NCI-H1436 treated with DMSO at 0.1 percent for 48 hours (cell line): ENCODE measurements at places on chromosomes 2 and 18.

DNA sequence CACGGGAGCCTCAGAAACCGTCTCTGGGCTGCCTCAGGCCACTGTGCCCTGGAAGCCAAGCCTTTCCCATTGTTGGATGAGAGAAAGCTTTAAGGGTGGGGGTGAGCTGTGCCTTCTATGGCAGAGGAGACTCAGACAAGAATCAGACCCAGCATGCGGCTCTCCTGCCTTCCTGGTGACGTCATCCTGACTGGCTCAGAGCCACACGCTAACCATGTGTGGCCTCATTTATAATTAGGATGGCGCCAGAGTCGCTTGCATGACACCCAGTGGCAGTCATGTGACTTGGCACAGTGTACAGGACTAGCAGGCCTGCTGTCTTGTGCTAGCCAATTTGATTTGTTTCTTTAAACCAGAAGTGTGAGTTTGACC is 99.1 kb downstream of the SH3BP4 start:
- DNase-seq, result peak; percentile 83

GRCh38 chr18:23723121-23723520 is 33.9 kb downstream of the LAMA3 start:
- DNase-seq, result no peak

- no peak for DNase-seq
Observed at GRCh38 chr2:236904389-236905263, 181.1 kb upstream of the COPS8 start.

- no peak for DNase-seq
Observed at GRCh38 chr2:181196401-181196800, 216.0 kb downstream of the UBE2E3 start.

GRCh38 chr2:213490087-213490486 is 205.8 kb downstream of the SPAG16 start:
- peak; percentile 25 for DNase-seq

- no peak for DNase-seq
Observed at GRCh38 chr2:61493523-61493942, 22.6 kb upstream of the USP34 start.

GRCh38 chr18:57533006-57533867 is 53.3 kb downstream of the FECH start:
- DNase-seq, result no peak

- DNase-seq, result no peak
Observed at GRCh38 chr2:2765176-2765800, 434.2 kb upstream of the MYT1L start.

DNA sequence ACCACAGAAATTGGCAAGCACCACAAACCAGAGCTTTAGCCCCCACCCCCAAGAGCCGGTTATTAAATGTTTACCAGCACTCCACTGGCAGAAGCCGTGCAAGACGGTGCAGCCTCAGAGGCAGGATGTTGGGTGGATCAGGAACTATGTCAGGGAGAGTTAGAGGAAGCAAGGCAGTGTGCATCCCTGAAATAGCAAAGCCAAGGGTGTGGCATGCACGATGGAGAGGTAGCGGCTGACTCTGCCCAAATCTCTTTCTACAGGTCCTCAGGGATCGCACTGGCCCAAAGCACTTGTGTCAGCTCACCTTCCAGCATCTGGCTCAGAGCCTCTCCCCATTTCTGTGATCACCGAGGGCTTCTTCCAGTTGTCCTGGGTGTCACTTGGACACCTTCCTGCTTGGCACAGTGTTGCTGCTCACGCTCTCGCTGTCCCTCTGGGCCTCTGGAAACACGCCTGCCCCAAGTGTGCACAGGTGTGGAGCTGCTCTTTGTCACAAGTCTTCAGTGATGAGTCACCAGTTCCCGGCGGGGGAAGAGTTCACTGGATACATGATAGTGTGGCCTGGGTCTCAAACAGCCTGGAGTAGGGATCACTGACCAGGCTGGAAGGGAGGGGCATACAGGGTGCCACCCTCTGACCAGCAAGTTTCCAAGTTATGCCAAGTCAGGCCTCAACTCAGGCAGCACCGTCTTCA is 17.3 kb upstream of the B3GNT7 start:
- DNase-seq, result no peak

- no peak for DNase-seq
Observed at GRCh38 chr2:8656811-8657210, 25.0 kb upstream of the ID2 start.

DNA sequence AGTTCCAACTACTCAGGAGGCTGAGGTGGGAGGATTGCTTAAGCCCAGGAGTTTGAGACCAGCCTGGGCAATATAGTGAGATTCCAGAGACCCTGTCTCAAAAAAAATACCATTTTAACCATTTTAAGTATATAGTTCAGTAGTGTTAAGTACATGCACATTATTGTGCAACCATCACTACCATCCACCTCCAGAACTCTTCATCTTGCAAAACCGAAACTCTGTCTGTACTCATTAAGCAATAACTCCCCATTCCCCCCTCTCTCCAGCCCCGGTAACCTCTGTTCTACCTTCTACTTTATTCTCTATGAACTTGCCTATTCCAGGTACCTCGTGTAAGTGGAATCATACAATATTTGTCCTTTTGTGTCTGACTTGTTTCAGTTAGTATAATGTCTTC is 86.4 kb downstream of the GFPT1 start:
- DNase-seq, result no peak

DNA sequence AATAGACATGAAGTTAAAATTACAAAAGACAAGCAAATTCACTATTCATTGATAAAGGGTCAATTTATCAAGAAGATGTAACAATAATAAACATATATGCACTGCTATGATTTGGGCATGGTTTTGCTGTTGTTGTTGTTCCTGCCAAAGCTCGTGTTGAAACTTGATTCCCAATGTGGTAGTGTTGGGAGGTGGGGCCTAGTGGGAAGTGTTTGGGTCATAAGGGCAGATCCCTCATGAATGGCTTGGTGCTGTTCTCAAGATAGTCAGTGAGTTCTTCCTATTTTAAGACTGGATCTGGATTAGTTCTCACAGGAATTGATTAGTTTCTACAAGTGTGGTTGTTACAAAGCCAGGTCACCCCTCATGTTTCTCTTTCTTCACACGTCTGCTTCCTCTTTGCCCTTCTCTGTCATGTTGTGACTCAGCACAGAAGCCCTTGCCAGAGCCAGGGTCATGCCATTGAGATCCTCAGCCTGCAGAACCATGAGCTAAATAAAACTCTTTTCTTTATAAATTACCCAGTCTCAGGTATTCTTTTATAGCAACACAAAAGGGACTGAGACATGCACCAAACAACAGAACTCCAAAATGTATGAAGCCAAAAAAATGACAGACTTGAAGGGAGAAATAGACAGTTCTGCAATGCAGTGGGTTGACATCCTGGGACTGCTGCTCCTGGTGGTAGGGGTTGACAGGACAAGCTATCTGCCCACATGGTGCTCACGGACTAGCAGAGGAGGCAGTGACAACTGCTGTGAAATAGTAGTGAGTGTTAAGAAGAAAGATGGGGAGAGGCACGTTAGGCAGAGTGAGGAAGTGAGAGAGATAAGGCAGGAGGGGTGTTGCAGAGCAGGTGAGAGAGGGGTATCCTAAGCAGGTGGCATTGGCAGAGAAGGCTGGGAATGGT is 18.6 kb upstream of the SKA1 start:
- no peak for DNase-seq

- DNase-seq, result no peak
Observed at GRCh38 chr2:164868563-164869419, 27.2 kb upstream of the COBLL1 start.

GRCh38 chr2:216535454-216535995 is 36.9 kb downstream of the RPL37A start:
- DNase-seq, result no peak
